NCI-H446 treated with DMSO at 0.1 percent for 48 hours (cell line): ENCODE measurements at places on chromosomes 11 and 22.

DNA sequence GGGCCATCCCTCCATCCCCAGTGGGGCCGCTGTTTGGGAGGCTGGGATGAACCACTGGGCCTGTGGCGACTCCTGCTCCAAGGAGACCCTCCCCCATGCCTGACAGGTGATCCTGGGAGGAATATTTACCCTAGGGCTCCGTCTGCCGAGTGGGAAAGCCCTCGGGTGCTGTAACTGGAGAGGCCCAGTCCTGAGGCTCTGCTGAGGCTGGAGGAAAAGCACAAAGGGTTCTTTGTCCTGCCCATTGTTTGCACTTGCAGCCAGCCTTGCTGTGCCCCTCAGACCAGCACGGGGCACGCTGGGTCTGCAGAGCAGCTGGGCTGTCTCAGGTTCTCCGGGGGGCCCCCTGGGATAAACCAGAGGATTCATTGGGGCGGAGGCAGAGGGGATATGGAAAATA, 321.1 kb downstream of the MN1 start:
- no peak for DNase-seq

DNA sequence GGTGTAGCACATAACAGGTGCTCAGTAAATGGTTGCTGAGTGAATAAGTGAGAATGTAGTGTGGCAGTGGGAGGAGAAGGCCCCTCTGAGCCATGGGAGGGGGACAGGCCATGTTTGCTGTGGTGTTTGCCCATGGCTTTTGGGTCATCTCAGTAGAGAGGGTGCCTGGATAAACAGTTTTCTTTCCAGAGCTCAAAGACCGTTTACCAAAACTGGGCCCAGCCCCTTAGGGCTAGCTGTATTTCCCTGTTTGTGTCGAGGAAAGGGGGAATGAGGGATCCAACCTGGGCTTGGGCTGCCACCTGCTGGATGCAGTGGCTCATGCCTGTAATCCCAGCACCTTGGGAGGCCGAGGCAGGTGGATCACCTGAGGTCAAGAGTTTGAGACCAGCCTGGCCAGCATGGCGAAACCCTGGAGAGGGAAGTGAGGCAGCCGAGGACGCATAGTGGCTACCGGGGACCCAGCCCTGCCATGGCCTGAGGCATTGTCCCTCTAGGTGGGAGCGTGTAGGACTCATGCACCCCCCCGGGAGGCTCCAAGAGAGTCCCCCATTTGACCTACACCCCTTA, 8.7 kb upstream of the LTO1 start:
- no peak for DNase-seq

DNA sequence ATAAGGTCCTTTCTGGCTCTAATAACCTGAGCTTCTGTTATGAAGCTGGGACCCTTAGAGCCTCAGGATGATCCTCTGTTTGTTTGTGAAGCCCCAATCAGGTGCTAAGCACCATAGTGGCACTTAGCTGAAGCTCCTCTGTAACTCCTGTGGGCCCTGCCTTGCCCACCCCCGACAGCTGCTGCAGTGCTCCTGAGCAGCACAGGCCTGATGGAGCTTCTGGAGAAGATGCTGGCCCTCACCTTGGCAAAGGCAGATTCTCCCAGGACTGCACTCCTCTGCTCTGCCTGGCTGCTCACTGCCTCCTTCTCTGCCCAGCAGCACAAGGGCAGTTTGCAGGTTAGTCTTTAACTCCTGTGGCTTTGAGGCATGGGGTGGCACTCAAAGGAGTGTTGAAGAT, 19.0 kb upstream of the CCDC134 start:
- no peak for DNase-seq

- DNase-seq = no peak
These were observed 499 bp downstream of the DLAT start for GRCh38 chr11:112025707-112026106.

DNA sequence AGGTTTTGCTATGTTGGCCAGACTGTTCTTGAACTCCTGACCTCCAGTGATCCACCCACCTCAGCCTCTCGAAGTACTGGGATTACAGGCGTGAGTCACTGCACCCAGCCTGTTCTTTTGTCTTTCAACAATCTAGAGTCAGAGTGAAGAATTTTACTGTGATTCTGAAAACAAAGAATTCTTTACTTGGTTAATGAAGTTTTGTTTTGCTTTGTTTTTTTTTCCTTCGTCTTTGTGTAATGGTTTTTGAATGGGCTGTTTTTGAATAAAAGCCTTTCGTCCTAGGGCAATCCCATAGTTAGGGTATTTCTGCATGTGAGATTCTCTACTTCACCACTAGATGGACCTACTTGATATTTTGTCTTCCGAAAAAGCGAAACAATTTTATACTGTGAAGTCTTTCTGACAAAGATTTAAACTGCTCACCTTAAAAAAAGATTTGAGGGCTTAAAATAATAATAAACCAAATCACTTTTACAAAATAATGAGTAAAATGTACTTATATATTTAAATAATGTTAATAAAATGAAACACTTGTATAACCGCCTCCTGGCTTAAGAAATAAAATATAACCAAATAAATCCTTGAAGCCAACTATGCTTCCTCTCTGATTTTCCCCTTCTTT, 43.4 kb upstream of the SC5D start:
- DNase-seq = peak; percentile 24

GRCh38 chr11:96293598-96294021, 49.4 kb downstream of the MAML2 start:
- no peak for DNase-seq

- DNase-seq = no peak
These were observed 5.5 kb downstream of the TCIRG1 start for GRCh38 chr11:68044145-68044813.

- DNase-seq = no peak
These were observed 16.0 kb downstream of the USH1C start for GRCh38 chr11:17528181-17528691.

DNA sequence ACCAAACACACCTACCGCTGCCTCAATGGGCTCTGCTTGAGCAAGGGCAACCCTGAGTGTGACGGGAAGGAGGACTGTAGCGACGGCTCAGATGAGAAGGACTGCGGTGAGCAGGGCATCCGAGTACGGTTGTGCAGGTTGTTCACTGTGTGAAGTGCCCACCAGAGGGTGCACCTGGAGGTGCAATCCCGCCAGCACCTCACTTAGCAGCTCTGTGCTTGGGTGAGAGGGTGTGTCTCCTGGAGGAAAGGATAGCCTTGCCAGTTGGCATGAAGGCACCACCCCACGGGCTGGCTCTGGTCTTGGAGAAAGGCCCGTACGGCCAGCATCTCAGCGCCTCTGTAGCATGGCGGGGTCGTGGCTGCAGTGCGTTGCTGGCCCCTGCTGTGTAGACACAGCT, 39.4 kb downstream of the ST14 start:
- DNase-seq = no peak

- no peak for DNase-seq
These were observed 5.6 kb downstream of the MICALL1 start for GRCh38 chr22:37911697-37912096.

GRCh38 chr11:86463120-86463519, 88.4 kb downstream of the CCDC81 start:
- DNase-seq = no peak

DNA sequence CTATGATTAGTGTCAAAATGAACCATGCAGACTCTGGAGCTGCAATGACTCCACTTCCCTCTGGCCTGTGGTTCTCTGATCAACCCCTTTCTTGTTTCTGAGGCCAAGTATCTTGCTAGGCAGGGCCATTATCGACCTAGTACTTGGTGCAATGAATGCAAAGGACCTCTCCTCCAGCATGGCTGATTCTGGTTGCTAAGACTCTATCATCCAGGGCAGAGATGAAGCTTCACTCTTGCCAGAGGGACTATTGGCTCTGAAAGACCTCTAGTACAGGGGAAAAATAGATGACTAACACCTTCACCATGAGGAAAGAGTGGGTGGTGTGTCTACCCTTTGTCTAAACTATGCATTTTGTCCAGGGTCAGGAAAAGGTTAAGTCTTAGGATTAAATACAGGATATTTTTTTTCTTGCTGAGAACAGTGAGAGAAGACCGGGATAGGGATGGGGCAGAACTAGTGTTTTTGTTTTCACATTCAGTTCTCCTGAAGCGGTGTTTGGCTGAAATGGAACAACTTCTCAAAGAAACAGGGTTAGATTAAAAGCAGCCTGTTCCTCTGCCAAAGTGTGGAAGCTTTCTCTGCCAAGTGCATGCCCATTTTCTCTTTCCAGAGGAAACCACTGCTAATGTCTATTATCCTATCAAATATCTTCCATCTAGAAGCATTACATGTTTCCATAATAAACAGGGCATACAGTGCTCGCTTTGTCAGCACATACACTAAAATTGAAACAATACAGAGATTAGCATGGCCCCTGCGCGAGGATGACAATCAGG, 5.0 kb upstream of the MTFP1 start:
- no peak for DNase-seq

- DNase-seq = no peak
These were observed 30.9 kb downstream of the CHEK2 start for GRCh38 chr22:28710576-28711191.

DNA sequence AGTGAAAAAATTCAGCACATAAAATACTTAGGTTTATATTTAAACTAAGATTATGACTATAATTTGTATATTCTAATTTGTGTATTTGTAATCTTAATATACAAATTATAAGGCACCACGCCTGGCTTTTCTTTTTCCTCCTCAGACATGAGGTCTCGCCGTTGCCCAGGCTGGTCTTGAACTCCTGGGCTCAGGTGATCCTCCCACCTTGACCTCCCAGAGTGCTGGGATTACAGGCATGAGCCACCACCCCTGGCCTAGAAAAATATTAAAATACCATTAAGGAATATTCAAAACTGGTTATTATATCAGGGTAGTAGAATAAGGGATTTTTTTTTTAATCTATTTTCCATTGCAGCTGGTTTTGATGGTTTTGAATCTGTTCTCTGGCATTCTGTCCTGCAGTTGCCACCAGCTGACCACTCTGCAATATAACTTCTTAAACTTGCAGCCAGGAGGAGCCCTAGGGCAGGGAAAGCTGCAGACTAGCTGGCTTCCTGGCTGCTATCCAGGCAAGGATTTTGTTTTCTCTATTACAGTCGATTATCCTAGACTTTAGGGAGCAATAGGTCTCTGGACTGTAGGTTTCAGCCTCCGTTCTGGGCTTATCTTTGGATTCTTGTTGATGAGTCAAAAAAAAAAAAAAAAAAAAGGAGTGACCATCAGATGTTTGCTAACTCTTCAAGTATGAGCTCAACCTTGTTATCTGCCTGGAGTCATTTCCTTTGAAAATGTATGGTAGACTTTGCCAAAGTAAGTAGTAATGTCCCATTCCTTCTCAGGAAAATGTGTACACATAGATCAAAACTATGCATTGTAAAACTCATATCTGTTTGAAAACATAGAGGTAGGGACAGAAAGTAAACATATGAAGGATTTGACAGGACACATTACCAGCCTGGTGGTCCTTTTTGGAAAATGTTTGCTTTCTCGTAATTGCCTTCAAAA, 13.2 kb downstream of the POLA2 start:
- DNase-seq = peak; percentile 30

- DNase-seq = peak; percentile 30
These were observed 12.3 kb downstream of the PDGFD start for GRCh38 chr11:104151404-104152204.

DNA sequence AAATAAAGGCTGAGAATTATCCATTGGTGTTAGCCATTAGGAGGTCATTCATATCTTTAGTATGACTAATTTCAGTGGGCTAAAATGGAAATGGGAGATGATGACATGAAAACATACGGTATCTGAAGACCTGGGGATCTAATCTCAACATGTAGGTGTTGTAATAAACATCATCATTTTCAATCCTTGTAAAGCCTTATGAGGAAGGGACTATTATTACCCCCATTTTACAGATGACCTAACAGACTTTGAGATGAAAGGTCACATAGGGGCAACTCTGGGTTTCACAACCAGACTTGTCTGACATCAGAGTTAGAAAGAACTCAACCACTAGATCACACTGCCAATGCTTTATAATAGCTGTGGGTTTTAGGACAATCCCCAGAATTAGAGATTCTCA, 34.8 kb upstream of the TMEM135 start:
- DNase-seq = no peak

- DNase-seq = no peak
These were observed 60.6 kb downstream of the SEZ6L start for GRCh38 chr22:26229910-26230309.

- no peak for DNase-seq
These were observed 48.1 kb upstream of the CWF19L2 start for GRCh38 chr11:107505647-107506225.

GRCh38 chr11:30608534-30608933, 22.4 kb upstream of the MPPED2 start:
- no peak for DNase-seq

DNA sequence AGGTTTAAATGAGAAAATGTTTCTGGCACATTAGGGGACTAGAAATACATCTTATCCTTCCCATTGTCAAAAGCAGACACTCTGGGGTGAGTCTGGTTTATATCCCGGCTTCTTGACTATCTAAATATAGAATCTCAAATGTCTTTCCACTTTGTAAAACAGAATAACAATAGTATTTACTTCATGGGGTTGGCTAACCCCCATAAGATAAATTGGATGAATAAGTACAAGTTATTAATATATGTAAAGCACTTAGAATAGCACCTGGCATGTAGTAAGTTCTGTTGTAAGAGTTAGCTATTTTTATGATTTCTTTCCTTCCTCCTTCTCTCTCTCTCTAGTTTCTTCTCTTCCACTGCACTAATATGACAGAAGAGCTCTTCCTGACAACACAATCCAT, 499.1 kb downstream of the INSC start:
- no peak for DNase-seq

DNA sequence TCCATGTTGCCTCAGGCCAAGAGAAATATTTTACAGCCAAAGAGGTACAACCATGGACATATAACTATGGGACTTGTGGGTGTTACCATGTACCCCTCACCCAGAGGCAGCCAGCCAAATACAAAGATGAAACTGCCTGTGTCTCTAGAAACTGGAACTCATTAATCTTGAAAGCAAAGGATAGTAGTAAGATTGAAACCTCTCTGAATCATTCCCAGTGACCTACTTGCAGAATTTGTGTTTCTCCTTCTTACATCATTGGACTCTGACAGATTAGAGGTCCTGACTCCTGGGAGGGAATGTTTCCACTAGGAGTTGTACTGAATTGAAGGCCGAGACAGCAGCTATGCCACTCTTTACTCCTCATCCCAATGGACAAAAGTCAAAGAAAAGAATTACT, 257.4 kb upstream of the UBASH3B start:
- no peak for DNase-seq

- DNase-seq = no peak
These were observed 22.3 kb downstream of the TMEM123 start for GRCh38 chr11:102430158-102430836.

DNA sequence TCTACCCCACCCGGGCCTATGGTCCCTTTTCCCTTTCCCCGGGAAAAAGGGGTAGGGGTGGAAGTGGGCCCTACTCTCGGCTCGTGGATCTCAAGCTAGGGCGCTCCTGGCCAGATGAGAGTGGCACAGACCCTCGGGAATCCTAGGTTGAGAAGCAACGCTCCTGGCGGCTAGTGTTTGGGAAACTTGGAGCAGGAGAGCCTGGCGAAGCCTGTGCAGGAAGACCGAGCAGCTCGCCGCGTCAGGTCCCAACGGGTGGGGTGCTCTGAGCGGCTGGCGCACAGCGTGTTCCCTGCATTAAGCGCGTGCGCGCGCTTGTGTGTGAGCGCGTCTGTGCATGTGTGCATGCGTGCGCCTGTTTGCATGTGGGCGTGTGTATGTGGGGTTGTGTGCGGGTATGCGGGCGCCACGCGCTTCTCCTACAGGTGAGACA, 7.1 kb upstream of the FLI1 start:
- no peak for DNase-seq
